ENCODE measurements at places on chromosomes 7 and 10.

DNA sequence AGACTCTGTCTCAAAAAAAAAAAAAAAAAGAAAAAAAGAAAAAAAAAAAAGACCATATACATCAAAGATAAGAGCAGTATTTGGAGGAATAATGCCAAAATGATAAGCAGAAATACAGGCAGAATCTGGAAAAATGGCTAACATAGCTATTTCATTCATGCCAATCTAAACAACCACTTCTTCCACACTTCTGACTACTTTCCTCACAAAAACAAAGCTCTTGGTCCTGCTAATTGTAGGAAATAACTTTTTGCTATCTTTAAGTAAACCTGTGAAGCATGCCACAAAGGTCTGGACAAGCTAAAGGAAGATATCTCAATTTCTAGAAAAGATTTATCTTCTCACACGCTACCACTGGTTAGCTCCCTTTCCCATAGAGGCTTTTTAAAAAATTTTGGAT is 30.4 kb downstream of the MICU1 start:
- DNase-seq = no peak

DNA sequence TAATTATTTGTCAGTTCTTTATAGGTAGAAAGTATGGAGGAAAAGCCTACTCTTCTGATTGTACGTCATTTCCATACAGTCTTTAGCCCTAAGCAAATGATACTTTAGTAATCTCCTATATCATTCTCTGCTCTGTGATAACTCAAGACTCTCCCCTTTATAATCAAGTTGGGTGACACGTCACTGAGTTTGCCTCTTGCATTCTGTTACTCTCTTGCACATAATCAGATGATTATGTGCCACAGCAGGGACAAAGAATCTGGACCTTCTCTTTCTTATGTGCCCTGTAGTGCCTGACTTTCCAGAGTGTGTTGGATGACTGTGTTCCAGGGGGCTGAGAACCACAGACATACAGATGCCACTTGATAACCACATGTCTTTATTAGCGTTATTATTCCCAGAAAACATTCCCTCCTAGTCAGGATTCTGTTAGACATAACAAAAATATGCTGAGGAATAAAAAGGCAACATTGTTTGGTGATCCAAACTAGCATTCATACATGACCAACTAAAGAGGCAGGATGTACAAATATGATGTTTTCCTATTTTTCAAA is 116.4 kb upstream of the HGF start:
- no peak for DNase-seq

GRCh38 chr7:18575622-18576572 is 80.3 kb downstream of the HDAC9 start:
- no peak for DNase-seq

DNA sequence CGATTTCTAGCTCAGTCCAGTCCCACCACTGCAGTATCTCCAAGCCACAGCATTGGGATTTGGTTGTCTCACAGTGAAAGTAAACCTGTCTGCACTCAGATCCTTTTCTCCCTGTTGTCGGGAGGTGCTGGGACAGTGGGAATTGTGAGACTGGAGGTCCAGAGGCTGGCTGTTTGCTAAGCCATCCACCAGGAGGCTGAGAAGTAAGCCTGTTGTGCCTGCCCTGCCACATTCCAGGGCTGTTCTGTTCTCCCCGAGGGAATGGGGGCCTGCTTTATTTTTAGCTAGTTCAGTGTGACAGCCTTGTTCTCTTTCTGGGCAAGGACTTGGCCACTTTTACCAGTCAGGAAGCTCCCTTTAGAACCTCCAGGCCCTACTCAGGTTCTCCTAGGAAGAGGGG is 54.9 kb downstream of the HK1 start:
- DNase-seq = peak; percentile 57

DNA sequence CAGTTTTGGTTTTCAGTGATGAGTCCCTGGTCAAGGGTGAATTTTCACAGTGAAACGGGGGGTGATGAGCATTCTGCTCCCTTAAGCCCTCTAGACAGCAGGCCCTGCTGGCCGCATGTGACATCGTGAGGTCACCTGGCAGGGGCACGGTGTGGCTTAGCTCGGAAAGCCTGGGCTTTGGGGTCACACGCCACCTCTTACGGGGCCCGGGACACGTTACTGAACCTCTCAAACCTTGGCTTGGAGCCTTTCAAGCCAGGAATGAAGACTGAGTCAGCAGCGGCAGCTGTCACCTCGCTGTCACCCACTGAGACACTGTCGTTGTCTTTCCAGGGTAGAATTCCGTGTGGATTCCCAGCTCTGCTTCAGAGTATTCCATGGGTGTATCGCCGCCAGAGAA is 4.1 kb downstream of the GET4 start:
- no peak for DNase-seq

DNA sequence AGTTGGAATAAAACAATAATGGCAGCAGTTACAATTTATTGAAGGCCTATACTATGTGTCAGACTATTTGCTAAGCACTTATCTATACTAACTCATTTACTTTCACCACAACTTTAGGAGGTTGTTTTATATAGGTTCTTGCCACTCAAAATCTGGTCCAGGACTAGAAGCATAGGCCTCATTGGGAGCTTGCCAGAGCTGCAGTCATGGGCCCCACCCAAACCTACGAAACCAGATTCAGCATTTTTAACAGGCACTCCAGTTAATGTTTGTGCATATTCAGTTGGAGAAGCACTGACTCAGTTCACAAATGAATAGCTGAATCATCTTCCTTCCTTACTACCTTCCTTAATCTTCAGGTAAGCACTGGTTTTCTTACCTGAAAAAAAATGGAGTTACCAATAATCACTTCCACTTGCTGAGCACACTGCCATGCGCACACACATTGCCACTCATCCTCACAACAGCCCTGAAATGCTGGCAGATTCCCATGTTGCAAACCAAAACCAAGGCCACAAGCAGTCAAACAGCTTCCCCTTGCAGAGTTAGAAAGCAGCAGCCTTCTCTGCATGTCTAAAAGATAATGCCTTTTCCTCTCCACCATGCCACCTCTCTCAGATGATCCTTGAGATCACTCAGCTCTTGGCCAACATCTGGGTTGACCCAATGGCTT is 122.4 kb downstream of the SLC16A9 start:
- DNase-seq = no peak

DNA sequence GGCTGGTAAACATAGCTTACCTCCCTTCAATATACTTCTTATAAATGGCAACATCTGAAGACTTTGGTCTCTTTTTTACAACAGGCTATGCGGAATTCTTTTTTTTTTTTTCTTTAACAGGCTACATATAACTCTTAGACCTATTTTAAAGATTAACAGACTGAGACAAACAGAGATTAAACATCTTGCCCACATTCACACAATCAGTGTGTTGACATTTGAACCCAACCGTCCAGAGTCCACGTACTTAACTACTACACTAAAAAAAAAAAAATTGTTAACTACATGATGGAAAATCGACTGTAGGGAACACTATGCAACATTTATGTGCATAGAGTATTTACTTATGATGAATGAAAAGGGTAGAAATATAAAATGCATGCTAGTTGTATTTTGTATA is 298.5 kb downstream of the ELMO1 start:
- no peak for DNase-seq

DNA sequence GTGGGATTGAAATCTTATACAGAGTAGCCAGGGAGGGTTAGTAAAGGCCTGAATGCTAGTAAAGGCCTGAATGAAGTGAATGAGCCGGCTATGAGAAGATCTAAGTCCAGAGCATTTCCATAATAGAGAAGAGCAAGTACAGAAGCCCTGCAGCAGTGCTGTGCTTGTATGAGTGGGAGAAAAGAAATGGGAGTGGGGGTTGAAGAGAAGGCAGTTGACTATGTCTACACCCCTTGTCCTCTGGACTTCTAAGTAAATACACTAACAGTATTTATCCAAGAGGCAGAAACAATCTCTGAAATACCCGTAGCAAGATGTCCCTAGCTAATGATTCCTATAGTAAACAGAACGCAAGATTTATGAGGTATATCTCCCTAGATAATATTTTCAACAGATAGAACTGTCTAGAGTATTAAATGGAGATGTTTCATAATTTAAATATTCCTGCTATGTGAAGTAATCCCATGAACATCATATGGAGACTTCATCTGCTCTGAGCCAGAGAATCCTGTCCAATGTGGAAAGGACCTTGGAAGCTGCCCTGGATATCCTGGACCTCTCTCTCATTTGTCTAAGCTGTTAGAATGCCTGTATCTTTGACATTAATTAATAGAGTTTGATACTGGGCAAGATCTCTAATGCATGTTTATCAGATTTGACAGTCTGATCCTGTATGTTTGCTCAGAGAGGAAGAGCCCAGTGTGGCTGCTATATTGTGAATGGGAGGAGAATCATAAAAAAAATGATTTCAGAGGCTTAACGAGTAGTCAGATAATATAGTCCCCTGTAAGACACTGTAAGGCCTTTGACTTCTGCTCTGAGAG is 171.6 kb downstream of the LRRN3 start:
- no peak for DNase-seq

GRCh38 chr7:91692800-91693199 is 187.7 kb downstream of the MTERF1 start:
- no peak for DNase-seq

- no peak for DNase-seq
These were observed 169.6 kb upstream of the ZNF804B start for GRCh38 chr7:88589927-88590326.

DNA sequence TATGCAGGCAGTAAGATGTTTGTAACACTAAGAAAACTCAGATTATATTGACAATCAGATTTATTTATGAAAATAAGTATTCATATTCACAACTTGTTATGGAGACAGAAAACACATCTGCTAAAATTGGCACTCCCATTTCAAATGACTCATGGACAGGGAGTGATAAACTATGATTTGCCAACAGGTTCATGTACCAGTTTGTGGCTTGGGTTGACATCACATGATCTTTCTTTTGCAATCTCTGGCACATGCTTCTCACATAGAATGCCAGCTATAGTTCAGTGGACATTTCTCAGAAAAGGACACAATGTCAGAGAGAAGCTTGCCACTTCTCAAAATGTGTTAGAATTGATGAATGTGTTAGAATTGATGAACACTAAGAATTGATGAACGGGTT is 663.2 kb upstream of the ANKRD30A start:
- DNase-seq = peak; percentile 43

GRCh38 chr7:25820432-25821040 is 331.5 kb upstream of the NFE2L3 start:
- DNase-seq = peak; percentile 18

GRCh38 chr10:127797339-127797738 is 60.4 kb downstream of the FOXI2 start:
- peak; percentile 40 for DNase-seq

DNA sequence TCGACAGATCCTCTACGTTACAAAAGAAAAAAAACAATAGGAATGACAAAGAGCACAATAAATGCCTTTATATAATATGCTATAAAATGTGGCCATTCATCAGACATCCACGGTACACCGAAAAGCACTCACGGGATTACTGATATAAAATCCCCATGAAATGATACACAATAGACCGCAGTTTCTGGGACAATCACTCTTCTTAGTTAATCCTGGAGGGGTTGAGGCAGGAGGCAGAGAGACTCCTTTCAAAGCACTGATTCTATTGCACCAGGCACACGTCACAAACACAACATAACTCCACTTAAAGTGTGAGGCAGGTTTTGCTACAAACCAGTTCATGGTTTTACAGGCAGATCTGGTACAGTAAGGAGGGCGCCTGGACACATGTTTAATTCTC is 113.8 kb downstream of the FGFR2 start:
- DNase-seq = no peak

DNA sequence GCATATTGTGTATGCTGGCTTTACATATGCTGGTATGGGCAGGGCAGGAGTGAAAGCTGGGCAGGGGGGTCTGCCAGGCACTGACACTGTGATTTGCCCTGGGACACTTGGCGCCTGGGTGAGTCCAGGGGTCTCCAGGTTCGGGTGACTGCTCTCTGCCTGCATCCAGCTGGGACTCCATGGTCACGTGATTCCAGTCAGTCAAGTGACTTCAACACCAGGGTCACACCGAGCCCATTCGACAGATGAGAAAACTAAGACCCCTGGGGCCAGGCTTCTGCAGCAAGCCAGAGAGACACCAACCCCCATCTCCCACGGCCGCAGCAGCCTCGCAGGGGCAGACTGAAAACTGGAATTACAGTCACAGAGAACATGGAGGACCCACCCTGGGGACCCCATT is 30.0 kb downstream of the MMD2 start:
- no peak for DNase-seq

GRCh38 chr7:8564281-8564680 is 130.9 kb downstream of the NXPH1 start:
- no peak for DNase-seq

- no peak for DNase-seq
These were observed 13.0 kb downstream of the FAM20C start for GRCh38 chr7:205115-206010.

GRCh38 chr7:1330801-1331425 is 98.2 kb downstream of the UNCX start:
- DNase-seq = no peak
